ENCODE measurements at places on chromosomes 11 and 22.

GRCh38 chr22:39297490-39298240 lies 21.8 kb downstream of the RPL3 start:
- no peak for DNase-seq

DNA sequence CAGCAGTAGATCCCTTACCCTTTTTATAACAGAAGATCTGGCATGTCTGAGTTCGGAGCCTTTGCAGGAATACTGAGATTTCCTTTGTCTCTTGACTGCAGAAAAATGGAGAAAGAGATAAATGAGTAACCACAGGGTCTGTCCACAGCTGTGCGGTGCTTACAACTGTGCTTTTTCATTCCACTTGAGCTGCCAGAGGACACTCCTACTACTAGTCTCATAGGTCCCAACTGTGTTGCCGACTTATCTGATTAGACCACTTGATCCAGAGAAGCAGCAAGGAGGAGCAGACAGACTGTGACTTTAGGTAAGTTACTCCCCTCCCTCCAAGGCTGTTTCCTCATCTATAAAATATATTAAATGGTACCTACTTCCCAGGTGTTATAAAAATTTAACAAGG lies 17.5 kb downstream of the FAM227A start:
- DNase-seq, result no peak

GRCh38 chr11:116916886-116917285 lies 79.5 kb upstream of the APOA1 start:
- DNase-seq, result no peak

- DNase-seq, result no peak
Observed at GRCh38 chr22:45421349-45422055, 8.0 kb downstream of the RIBC2 start.

- no peak for DNase-seq
Observed at GRCh38 chr11:73454987-73455386, 78.8 kb downstream of the RELT start.

DNA sequence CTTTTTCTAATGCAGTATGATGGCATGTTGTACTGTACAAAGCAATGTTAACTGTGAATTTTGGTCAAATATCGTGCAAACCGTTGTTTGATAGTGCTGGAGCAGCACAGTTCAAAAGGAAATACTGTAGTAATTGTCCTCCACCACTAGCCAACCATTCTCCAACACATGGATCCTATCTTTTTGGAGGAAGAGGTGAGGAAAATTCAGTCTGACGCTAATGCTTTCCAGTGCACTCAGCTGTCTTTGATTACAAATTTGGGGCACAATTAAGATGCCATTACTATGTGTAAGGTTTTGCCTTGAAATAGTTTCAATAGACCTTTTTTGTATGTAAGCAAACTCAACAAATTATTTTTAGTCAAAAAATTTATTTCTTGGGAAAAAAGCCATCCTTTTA lies 240.5 kb upstream of the CCDC179 start:
- no peak for DNase-seq

DNA sequence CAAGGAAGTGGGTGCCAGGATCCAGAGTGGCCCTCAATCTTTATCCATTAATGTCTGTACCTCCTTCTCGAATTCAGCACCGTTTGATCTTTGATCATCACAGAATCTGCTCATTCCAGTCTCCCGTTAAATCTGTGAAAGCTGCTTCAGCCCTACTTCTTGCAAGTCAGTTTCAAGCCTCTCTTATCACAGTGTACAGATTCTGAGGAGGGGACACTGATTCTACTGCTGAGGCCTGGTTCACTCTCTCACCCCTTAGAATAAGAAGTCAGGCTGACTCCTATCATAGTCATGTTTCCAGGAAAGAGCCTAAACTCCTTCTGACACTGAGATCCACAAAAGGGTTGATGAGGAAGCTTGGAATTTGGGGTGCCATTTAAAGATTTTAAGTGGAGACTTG lies 39.0 kb downstream of the MAML2 start:
- DNase-seq, result no peak

- DNase-seq, result no peak
Observed at GRCh38 chr11:117523680-117524079, 196.0 kb downstream of the CEP164 start.

- DNase-seq, result no peak
Observed at GRCh38 chr11:839875-840617, 2.3 kb downstream of the POLR2L start.

DNA sequence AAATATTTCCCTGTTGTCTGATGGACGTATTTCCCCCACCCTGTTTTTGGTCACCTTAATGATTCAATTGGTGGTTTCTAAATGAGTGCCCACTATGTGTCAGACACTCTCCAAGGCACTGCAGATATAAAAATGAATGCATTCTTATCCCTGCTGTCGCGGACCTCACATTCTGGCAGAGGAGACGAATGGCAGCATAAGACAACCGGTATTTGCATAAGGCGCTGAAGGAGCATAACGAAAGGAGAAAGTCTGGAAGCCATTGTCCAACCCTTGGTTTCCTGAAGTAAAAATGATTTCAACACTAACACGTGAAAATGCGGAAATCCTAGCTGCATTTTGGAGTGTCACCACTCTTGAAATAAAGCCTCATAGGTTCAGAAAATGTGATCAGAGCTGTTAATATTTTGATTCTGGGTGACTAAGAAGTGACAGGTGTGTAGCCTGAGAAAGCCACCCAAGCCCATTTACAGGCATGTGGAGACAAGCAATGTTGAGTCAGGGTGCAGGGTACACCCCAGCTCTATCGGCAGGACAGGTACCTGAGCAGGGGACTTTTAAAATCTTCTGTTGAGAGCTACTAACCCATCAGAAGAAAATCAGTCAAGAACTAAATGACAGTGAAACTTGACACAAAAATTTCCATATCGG lies 10.1 kb upstream of the GAB2 start:
- no peak for DNase-seq

DNA sequence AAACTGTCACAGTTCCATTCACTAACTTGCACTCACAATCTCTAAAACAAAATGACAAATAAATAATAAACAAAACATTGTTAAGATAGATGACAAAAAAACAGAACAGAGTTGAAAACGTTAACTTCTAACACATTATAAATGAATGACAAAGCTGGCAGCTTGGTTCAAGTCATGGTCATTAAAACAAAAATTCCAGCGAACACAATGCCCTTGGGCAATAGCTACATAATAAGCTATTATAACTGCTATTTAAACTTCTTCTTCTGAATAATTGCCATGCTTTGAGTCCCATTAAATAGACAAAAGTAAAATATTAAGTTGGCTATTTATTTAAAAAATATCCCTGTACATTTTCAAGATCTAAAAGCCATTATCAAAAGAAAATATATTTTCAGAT lies 54.7 kb downstream of the PICALM start:
- peak; percentile 53 for DNase-seq

GRCh38 chr22:17489101-17489500 lies 74.2 kb upstream of the SLC25A18 start:
- DNase-seq, result no peak

- DNase-seq, result no peak
Observed at GRCh38 chr22:37326726-37327125, 44.4 kb downstream of the CYTH4 start.

DNA sequence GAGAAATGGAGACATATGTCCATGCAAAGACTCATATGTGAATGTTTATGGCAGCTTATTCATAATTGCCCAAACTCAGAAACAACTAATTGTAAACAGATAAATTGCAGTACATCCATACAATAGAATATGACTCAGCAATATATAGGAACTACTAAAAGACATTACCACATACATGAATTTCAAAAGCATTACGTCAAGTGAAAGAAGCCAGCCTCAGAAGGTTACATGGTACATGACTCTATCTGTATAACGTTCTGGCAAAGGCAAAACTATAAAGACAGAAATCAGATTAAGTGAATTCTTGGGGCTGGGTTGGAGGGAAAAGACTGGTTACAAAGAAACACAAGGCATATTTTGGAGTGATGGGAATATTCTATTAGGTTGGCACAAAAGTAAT lies 7.2 kb downstream of the KCTD21 start:
- DNase-seq, result no peak

GRCh38 chr22:24134090-24134846 lies 47.0 kb upstream of the SUSD2 start:
- no peak for DNase-seq

GRCh38 chr11:11995601-11996000 lies 12.8 kb downstream of the DKK3 start:
- DNase-seq, result no peak

GRCh38 chr11:6129635-6130034 lies 22.2 kb downstream of the OR56B4 start:
- DNase-seq, result no peak

DNA sequence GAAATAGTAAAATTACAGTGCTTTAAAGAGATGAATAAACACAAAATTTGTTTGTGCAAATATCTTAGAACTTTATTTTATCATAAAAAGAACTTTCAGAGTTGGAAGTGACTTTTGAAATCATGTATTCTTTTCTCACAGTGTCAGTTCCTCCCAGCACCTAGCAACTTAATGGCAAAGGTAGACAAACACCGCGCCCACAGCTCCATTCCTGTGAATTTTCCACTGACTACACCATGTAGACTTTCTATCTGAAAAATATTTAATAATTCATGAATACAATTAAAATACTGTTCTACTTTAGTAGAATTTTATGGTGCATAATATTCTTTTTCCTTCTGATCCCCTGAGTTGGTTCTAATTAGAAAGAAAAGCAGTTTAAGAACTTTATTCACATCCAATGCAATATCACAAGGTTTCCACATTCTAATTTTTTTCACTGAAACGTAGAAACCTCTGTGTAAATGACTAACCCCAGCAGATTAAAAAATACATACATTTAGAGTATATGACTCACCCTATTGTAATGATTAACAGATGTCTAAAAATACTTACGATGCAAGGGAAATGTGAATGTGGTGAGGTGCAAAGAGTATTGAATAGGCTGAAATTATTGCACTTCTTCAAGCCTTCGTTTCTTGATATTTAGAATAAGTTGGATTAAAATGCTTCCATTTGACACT lies 218.2 kb upstream of the CCDC179 start:
- DNase-seq, result no peak

- DNase-seq, result no peak
Observed at GRCh38 chr11:91394727-91395414, 829.7 kb upstream of the FAT3 start.

- no peak for DNase-seq
Observed at GRCh38 chr11:11409224-11409623, 56.2 kb upstream of the CSNK2A3 start.

DNA sequence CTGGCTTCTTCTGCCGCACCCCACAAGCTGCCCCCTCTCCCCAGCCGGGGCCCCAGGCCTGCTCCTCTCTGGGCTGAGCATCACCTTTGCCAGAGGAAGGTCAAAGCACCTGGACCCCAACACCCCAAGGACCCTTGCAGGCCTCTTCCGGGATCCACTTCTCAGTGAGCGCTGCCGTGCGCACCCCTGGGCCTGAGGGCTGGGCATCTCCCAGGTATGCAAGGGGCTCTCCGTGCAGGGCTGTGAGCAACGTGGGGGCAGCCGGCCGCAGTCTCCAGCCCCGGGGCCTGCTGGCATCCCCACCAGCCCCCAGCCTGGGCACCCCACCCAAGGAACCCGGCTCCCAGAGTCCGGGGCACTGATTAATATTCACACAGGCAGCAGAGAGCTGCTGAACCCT lies 64.0 kb downstream of the BRD1 start:
- no peak for DNase-seq

DNA sequence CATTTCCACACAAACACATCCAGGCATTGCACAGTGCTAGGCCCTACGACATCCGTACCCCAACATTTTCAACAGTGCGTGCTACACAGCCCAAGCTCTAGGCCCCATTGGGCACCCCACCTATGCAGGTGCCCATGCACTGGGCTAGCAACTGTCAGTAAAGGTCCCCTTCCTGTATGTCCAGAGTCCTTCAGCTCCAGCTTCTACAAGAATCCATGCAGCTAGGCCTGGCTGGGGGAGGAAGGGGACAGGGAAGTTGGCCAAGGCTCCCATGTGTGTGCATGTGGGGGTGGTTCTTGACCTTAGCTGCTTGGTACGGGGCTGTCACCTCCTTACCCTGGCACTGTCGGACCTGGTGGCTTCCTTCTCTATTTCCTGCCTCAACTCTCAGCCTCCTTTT lies 1.3 kb downstream of the B3GAT1 start:
- no peak for DNase-seq

DNA sequence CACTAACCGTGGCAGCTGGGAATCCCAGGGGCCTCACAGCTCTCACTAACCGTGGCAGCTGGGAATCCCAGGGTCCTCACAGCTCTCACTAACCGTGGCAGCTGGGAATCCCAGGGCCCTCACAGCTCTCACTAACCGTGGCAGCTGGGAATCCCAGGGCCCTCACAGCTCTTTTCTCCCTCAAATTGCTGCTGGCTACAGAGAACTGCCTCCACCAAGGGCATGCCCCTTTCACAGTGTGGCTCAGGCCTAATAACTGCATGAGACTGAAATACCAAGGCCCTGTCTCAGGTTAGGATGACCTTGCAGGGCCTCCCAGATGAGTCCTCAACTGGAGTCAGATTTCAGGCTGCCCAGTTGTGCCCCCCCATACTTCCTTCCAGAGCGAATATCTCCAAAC lies 35.1 kb upstream of the GGTLC2 start:
- no peak for DNase-seq

- DNase-seq, result no peak
Observed at GRCh38 chr11:117792241-117792640, 4.8 kb downstream of the DSCAML1 start.

- DNase-seq, result no peak
Observed at GRCh38 chr22:36374603-36375024, 13.2 kb downstream of the MYH9 start.

GRCh38 chr11:122140500-122140899 lies 24.5 kb upstream of the BLID start:
- DNase-seq, result no peak

GRCh38 chr11:34154059-34154875 lies 48.8 kb downstream of the NAT10 start:
- no peak for DNase-seq

DNA sequence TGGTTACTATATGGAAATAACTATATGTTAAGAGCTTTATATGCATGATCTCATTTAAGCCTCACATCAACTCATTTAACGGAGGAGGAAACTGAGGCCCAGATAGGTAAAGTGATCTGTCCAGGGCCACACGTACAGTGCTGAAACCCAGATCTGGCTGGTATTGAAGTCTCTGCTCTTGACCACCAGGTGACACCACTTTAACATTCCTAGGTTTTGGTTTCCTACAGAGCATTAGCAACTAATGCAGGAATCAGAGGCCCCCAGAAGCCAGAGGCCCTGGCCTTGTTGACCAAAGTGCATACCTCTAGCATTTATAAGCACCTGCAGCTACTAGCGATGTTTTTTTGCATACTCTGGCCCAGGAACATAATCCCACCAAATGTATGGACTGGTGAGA lies 12.9 kb upstream of the LIMK2 start:
- DNase-seq, result no peak

DNA sequence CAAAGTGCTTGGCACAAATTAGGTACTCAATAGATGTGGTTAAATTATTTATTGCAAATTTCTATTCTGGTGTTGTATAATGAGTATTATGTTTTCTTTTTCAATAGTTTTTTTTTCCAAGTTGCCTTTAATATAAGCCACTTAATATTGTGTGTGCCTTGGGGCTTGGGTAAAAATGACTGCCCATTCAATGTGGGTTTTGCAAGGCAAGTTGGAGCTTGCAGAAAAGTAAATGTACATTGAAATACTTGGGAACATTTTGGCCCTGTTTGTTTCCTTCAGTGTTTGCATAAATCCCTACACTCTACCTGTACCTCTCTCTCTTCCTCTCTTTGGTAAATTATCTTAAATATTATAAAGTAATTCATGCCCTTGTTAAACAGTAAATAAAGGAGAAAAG lies 2.1 kb upstream of the CCDC81 start:
- DNase-seq, result no peak

All from SK-N-MC (cell line).